ENCODE measurements at places on chromosomes 2 and 18.

- DNase-seq: no peak
Observed at GRCh38 chr2:109613081-109613921, 465 bp downstream of the SEPTIN10 start.

DNA sequence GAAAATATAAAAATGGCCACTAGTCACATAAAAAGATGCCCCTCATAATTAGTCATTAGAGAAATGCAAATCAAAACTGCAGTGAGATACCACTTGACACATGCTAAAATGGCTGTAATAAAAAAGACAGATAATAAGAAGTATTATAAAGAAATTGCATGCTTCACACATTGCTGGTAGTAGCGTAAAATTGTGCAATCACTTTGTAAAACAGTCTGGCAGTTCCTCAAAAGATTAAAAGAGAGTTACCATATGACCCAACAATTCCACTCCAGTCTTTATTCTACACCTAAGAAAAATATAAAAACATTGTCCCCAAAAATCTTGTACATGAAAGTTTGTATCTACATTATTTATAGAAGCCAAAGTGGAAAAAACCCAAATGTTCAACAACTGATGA lies 170.6 kb upstream of the FIGN start:
- DNase-seq: no peak

- no peak for DNase-seq
Observed at GRCh38 chr2:202109737-202110184, 36.7 kb downstream of the KIAA2012 start.

GRCh38 chr2:21358976-21359375 lies 235.2 kb downstream of the TDRD15 start:
- no peak for DNase-seq

GRCh38 chr18:24369426-24369825 lies 28.2 kb downstream of the OSBPL1A start:
- no peak for DNase-seq

DNA sequence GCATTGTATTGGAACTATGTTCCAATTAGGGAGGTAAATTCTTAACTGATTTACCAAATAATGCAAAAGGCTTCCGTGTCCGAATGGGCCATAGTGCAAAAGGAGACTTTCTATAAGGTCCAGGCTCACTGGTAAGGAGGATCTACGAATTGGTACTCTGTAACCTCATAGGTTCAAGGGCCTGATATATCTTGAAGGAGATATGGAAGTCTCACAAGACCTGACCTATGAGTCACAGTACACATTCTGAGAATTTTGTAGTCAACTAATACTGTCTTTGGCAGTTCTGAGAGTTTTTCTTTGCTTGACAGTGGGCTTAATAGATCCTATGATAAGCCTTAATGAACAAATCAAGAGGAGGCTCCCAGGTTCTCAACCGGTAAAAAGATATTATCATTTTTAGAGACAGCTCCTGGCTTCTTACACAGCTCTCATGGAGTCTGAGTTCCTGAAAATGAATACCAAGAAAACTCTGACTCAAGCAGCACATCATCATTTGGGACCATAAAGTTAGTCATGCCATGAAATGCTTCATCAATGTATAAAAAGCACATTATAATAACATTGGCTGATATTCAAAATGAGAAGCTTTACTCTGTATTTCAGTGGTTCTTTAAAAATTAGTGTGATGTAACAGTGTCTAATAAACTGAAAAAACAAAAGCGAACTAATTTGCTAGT lies 1275.2 kb upstream of the CRIM1 start:
- no peak for DNase-seq

GRCh38 chr2:150585221-150585971 lies 97.9 kb upstream of the RND3 start:
- DNase-seq: no peak

GRCh38 chr2:143916781-143917180 lies 603.1 kb downstream of the ZEB2 start:
- DNase-seq: no peak

DNA sequence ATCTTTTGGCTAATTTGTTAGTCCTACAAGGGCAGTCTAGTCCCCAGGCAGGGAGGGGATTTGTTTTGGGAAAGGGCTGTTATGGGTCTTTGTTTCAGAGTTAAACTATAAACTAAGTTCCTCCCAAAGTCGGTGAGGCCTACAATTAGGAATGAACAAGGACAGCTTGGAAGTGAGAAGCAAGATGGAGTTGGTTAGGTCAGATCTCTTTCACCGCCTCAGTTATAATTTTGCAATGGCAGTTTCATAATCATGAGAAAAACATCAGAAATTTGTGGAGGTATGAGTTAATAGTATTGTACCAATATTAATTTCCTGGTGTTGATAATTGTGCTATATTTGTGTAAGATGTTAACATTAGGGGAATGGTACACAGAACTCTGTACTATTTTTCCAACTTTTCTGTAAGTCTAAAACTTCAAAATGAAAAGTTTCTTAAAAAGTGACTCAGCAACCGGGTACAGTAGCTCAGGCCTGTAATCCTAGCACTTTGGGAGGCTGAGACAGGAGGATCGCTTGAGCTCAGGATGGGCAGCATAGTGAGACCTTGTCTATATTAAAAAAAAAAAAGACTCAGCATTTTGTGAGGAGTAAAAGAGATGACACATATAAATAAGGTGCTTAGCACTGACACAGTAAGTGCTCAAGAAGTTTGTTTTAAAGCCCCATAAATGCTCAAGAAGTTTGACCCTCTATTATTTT lies 40.8 kb downstream of the TMEM17 start:
- no peak for DNase-seq

- no peak for DNase-seq
Observed at GRCh38 chr18:61551586-61551985, 218.4 kb downstream of the CDH20 start.

DNA sequence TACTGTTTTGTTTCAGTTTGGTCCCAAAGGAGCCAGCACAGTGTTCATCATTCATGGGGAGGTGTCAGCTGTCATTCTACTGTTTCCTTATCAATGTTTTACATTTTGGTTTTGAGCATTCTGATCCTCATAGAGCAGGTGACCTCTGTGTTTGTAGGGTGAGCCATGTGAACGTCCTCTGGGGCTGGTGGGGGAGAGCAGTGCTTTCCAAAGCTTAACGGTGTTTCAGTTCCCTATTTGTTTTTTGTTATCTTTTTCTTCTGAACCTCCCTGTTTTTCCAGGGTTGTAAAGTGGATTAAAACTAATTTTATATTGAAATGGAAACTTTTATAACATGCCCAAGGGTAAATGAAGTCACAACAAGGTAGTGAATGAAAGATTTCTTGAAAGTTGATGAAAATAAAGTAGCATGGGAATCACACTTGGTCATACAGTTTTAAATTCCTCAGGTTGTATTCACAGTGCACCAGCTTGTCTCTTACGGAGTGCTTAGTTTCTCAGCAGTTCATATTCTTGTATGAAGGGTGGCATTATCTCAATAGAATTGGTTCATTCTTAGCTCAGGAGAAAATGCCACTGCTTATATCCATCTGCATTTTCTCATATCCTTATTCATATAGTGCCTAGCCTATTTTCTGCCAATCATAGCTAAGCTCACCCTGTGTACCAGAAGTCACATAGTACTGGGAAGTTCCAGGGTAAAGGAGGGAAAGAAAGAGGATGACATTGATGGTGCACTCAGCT lies 54.5 kb downstream of the MAP4K4 start:
- DNase-seq: no peak

DNA sequence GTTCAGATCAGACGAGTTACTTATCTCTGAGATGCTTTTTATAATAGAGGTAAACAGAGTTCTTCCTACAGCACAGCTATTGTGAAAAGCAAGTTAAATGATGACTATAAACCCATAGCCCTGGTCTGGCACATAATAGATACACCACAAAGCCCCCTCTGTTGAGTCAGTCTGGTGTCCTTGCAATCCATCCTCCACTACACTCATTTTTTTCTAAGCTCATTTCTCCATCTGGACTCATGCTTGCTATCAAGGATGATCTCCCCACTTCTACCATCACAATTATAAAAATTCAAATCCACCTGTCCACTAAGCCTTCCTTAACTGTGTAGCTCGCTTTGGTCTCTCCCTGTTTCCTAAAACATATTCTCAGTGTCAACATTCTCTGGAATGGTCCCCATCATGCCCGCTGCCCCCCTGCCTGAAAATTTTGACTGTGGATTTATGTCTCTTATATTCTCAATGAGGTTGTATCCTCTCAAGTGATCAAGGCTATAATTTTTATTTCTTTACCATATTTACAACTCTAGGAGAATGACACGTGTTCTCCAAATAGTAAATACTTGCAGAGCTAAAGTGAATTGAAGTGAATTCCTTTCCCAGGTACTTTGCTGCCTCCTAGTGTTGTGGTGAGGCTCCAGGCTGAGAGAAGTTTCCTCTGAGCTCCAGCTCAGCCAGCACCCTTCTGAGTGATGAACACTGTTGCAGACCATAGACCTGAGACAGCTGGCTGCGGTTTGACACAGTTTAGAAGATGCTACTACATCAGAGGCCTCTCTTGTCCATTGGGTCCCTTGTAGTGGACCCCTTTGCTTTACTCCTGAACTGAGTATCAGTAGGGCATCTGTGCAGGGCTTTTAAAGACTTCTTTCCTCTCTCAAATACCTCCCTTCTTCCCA lies 108.7 kb downstream of the DPP10 start:
- DNase-seq: no peak

GRCh38 chr18:47168913-47169312 lies 7.3 kb downstream of the IER3IP1 start:
- no peak for DNase-seq

GRCh38 chr18:23933407-23933806 lies 81.1 kb upstream of the TTC39C start:
- no peak for DNase-seq

- DNase-seq: no peak
Observed at GRCh38 chr2:219174146-219174545, 2.6 kb downstream of the CNPPD1 start.

- no peak for DNase-seq
Observed at GRCh38 chr2:68193144-68193543, 35.5 kb downstream of the PNO1 start.

DNA sequence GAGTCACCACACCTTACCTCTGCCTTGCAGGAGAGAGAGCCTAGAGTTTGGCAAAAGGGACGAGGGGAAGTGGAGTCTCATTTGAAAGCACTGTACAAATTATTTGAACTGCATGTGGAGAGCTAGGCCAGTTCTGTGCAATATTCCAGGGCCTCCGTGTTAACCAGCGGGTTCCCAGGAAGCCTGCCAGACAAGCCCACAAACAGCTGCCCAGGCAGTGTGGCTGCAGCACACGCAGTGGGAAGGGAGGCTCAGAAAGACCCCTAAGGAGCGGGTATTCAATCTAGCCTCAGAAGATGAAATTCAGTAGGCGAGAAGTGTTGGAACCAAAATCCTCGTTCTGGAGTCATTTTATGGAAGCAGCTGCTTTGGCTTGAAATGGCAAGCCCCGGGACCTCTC lies 30.7 kb downstream of the CNGA3 start:
- DNase-seq: no peak

- no peak for DNase-seq
Observed at GRCh38 chr2:236511266-236511665, 58.4 kb upstream of the ACKR3 start.

DNA sequence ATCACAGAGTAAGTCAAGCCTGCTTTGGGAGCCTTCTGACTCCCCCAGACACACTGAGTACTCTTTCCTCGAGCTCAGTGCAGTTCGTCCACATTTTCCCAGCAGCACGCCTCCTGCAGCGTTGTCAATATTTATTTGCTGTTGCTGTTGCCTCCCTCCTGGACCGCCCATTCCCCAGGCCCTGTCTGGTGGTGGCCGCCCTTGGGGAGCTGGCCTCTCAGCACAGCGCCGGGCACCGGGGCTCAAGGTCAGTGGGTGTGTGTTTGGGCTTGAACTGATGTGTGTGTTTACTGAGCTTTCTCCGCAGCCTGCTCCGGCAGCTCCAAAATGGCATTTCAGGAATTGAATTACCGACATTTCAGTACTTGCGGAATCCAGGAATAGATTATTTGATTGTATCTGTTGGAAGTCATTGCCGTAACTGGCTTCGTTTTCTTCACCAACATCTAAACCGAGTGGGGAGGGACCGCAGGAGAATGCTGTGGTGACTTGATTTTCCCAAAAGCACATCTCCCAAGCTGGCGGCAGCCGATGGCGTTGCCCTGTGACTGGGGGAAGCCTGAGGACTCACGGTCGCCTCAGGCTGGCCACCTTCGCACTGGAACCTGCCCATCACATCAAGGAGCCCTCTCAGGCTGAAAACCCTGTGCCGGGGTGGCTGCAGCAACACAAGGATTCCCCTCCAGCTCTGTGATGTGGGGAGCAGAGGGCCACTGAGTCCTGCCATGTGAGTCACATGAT lies 66.0 kb downstream of the HPCAL1 start:
- DNase-seq: no peak
